Stomach (tissue), 19 donors: ENCODE measurements at places on chromosomes 2 and 18. TPM values are rescaled to one million over a fixed set of nuclear protein-coding genes. Genes with fewer than 3 reads are reported as not detected.

RAX gene
- total RNA-seq, result not detected

AQP12A gene
- total RNA-seq, result not detected

CNDP1 gene
- total RNA-seq, result 0.72 TPM

DUSP19 gene
- total RNA-seq, result 3.5 TPM

AMER3 gene
- 0.45 TPM for total RNA-seq

MSGN1 gene
- total RNA-seq, result not detected

NTSR2 gene
- total RNA-seq, result not detected

DPYSL5 gene
- 0.55 TPM for total RNA-seq

MTIF2 gene
- total RNA-seq, result 32.1 TPM

GPR45 gene
- not detected for total RNA-seq

ARL4C gene
- total RNA-seq, result 12.8 TPM

PER2 gene
- 188 TPM for total RNA-seq

BARD1 gene
- 74.4 TPM for total RNA-seq

COLEC12 gene
- total RNA-seq, result 5.9 TPM
